ENCODE measurements at places on chromosomes 5 and 9. TPM values are rescaled to one million over a fixed set of nuclear protein-coding genes. Genes with fewer than 3 reads are reported as not detected.

KCNT1 gene
- not detected for total RNA-seq

PAM gene
- total RNA-seq = 31.6 TPM

PCDHA7 gene
- 0.13 TPM for total RNA-seq

ADCY2 gene
- not detected for total RNA-seq

RNF208 gene
- 2.6 TPM for total RNA-seq

HAVCR1 gene
- total RNA-seq = 37.2 TPM

MPDZ gene
- 15.7 TPM for total RNA-seq

FCN1 gene
- total RNA-seq = not detected

UBE2D2 gene
- 165 TPM for total RNA-seq

CD74 gene
- total RNA-seq = 0.09 TPM

EHMT1 gene
- 43.1 TPM for total RNA-seq

EDIL3 gene
- 0.21 TPM for total RNA-seq

TLX3 gene
- not detected for total RNA-seq

FOXD1 gene
- total RNA-seq = 17.4 TPM

HRH2 gene
- total RNA-seq = 0.82 TPM

TAF11L5 gene
- total RNA-seq = not detected

CSF1R gene
- total RNA-seq = 0.22 TPM

CSF2 gene
- total RNA-seq = 1.7 TPM

FAM151B gene
- total RNA-seq = 1.8 TPM

ANKRD55 gene
- total RNA-seq = not detected

GHR gene
- not detected for total RNA-seq

NRG2 gene
- 2.0 TPM for total RNA-seq

Measured in A549 treated with CORT108297 at 1 μM for 4 hours (cell line).